ENCODE measurements at places on chromosomes 4 and X. TPM values are rescaled to one million over a fixed set of nuclear protein-coding genes. Genes with fewer than 3 reads are reported as not detected.

DNA sequence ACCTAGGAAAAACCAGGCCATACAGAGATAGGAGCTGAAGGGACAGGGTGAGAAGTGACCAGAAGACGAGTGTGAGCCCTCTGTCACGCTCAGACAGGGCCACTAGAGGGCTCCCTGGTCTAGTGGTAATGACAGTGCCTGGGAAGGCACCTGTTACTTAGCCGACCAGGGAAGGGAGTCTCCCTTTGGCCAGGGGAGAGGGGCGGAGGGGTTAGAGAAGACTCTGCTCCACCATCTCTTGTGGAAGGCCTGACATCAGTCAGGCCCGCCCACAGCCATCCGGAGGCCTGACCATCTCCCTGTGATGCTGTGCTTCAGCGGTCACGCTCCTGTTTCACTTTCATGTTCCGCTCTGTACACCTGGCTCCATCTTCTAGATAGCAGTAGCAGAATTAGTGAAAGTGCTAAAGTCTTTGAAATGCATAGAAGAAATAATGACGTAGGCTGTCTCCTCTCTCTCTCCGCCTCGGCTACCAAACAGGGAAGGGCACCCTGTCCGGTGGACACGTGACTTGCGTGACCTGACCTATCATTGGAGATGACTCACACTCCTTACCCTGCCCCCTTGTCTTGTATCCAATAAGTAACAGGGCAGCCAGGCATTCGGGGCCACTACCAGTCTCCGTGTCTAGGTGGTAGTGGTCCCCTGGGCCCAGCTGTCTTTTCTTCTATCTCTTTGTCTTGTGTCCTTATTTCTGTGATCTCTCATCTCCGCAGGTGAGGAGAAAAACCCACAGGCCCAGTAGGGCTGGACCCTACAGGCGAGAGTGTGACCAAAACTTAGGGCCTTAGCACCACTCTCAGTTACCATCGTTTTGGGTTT, 26.7 kb downstream of the HTT-AS start:
- DNase-seq, result peak; percentile 46

DNA sequence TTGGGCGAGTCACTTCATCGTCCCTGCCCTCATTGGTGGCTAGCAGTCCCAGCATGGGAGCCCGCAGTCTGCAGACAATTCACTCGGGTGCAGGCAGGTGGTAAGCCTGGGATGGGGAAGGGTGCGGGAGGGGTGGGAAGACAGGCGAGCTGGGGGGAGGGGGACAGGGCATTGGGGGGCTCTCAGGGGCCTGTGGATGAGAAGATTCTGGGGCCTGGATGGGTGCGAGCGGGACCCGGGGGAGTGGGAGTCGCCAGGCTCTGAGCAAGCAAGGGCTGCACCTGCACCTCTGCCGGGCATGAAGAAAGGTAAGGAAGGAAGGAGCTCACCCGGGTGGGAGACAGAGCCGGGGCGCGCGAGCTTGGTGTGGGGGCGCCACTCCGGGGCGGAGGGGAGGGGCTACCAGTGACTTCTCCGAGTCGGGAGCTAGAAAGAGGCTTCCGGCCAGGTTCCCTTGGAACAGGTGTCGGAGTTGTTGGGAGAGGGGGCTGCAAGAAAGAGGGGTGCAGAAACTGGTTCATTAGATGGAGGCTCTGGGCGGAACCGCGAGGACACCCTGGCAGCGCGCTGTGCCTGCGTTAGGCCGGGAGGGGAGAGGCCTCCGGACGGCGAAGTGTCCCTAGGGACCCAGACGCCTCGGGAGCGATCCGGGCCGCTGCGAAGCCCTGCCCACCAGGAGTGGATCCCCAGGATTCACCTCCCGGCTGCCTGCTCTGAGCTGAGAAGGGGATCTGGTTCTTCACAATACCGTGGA, 103.4 kb upstream of the PDLIM3 start:
- no peak for DNase-seq

DNA sequence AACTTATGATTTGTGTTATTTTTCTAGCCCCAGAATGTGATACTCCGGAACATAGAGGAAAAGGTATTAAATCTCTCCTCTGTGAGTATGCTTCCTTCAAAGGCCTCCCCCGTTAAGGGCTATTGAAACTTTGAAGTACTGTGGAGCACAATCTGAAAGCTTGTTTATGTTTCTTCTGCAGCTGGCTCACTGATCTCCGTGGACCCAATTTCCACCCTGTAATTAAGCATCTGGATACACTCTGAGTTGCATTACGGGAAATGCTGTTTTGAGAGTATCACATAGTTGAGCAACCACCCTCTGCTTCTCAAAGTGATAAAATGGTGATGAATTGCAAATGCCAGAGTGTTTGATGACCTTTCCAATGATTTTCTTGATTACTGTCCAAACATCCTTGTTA, 296.8 kb upstream of the PABPC5 start:
- DNase-seq, result no peak

GRCh38 chr4:169416997-169417396, 146.2 kb upstream of the SH3RF1 start:
- DNase-seq, result peak; percentile 41

Gene CT55
- total RNA-seq, result not detected

Gene CCKAR
- 3.1 TPM for total RNA-seq

DNA sequence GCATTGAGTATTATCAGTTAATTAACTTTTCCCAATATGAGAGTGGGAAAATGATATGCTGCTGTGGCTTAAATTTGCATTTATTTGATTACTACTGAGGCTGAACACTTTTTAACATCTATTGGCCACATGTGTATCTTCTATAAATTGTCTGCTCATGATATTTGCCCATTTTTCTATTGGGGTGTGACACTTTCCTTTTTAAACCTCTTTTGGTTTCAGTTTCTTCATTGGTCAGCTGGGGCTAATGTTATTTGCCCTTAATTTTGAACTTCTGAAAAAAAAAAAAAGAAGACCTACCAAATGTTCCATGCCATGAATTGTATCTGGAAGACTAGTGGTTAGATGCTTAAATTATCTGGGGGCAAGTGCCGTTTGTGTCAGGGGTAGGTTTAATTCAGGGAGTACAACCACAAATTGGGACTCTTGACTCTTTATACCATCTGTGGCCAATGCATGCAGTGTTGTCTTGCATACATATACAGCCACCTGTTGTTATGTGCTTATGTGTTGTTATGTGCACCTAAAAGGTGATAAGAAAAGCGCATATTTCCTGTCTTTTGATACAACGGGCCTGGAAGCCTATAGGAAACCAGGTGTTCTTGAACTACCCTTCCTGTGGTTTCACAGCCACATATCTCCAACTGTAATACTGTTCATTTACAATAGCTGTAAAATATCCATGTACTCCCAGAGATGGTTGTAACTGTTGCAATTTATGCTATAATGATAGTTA, 49.0 kb downstream of the SH2D1A start:
- DNase-seq, result no peak

GRCh38 chrX:137428766-137429591, 136.9 kb upstream of the ZIC3 start:
- DNase-seq, result no peak

Measured in fibroblast of the aortic adventitia (primary cell).